Suprapubic skin (tissue), 4 donors: ENCODE measurements at places on chromosomes 4 and X. TPM values are rescaled to one million over a fixed set of nuclear protein-coding genes. Genes with fewer than 3 reads are reported as not detected.

SGCB gene
- 8.0 TPM for total RNA-seq

CABS1 gene
- total RNA-seq: not detected

PNMA5 gene
- total RNA-seq: not detected

RNF128 gene
- total RNA-seq: 13.5 TPM

NLGN4X gene
- total RNA-seq: 1.5 TPM

TMSB15C gene
- total RNA-seq: 0.25 TPM

GRCh38 chr4:169773889-169774288 lies 16.1 kb upstream of the HPF1 start:
- no peak for DNase-seq
- H3K27me3 ChIP-seq: peaks cover 21% of the 10 kb centered on the region
- no peak overlapping the region for H3K4me3 ChIP-seq
- no peaks in the 10 kb centered on the region for H3K36me3 ChIP-seq

DNA sequence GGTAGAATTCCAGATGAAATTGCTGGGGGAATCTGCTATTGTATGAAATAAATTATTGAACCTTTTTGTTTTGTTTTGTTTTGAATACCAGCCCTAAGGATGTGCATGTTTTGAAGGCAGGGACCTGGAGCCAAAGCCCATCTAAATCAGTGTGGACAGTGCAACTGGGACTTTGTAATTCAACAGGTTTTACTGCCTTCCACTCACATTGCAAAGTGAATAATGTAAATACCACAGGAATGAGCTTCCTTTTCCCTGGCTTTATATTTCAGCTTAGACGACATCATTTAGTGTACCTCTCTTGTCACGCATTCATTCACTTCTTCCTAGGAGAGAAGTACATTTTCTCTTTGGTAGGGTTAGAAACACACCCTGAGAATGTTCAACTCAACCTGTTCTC lies 795.0 kb downstream of the CENPC start:
- H3K36me3 ChIP-seq: no peaks in the 10 kb centered on the region
- no peak overlapping the region for H3K27ac ChIP-seq
- no peak overlapping the region for H3K4me3 ChIP-seq

GRCh38 chrX:153321381-153322124 lies at the start of gene PNMA6F:
Gene PNMA6F, minus strand, starts transcription at chrX:153321767. Its CDS starts 1,093 bp downstream, at chrX:153320674.
- no peak within 1 kb of the TSS for H3K27ac ChIP-seq
- no peaks in the 10 kb centered on the region for H3K36me3 ChIP-seq
- DNase-seq: no peak

DNA sequence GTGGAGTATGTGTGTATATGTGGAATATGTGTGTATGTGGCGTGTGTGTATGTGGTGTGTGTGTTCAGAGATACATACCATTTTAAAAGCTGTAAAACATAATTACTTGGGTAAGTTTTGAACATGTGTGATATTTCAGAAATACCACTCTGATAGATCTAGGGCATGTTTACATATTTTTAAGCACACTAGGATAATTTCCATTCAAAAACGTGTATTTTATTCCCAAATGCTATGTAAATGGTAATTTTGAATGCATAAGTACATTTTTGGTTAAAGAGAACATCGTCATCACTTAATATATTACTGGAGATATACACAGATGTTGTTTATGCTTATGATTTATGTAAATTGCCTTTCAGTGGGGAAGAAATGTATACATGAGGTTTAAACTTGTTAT lies 34.7 kb upstream of the SHISA3 start:
- H3K36me3 ChIP-seq: no peaks in the 10 kb centered on the region
- no peaks in the 10 kb centered on the region for H3K4me1 ChIP-seq
- H3K4me3 ChIP-seq: no peak overlapping the region
- no peak for DNase-seq
- no peaks in the 10 kb centered on the region for H3K27me3 ChIP-seq
- H3K27ac ChIP-seq: no peak overlapping the region

- no peaks in the 10 kb centered on the region for H3K36me3 ChIP-seq
- H3K4me1 ChIP-seq: peaks cover 8% of the 10 kb centered on the region
- no peak for DNase-seq
- H3K27ac ChIP-seq: no peak overlapping the region
- no peak overlapping the region for H3K4me3 ChIP-seq
These were observed 131.0 kb downstream of the DCLK2 start for GRCh38 chr4:150209140-150209829.

GRCh38 chr4:147969573-147970385 lies 237.9 kb downstream of the ARHGAP10 start:
- no peak overlapping the region for H3K4me3 ChIP-seq
- peaks cover 28% of the 10 kb centered on the region for H3K36me3 ChIP-seq
- H3K4me1 ChIP-seq: no peaks in the 10 kb centered on the region
- H3K27ac ChIP-seq: no peak overlapping the region

GRCh38 chr4:152316969-152317368 lies 218.9 kb downstream of the FBXW7 start:
- H3K4me3 ChIP-seq: no peak overlapping the region
- no peaks in the 10 kb centered on the region for H3K36me3 ChIP-seq
- no peak for DNase-seq
- H3K27ac ChIP-seq: no peak overlapping the region

- H3K27ac ChIP-seq: no peak overlapping the region
- H3K36me3 ChIP-seq: no peaks in the 10 kb centered on the region
- DNase-seq: no peak
- H3K27me3 ChIP-seq: no peaks in the 10 kb centered on the region
- no peak overlapping the region for H3K4me3 ChIP-seq
- H3K4me1 ChIP-seq: no peaks in the 10 kb centered on the region
These were observed 37.9 kb upstream of the PAPSS1 start for GRCh38 chr4:107757864-107758476.

DNA sequence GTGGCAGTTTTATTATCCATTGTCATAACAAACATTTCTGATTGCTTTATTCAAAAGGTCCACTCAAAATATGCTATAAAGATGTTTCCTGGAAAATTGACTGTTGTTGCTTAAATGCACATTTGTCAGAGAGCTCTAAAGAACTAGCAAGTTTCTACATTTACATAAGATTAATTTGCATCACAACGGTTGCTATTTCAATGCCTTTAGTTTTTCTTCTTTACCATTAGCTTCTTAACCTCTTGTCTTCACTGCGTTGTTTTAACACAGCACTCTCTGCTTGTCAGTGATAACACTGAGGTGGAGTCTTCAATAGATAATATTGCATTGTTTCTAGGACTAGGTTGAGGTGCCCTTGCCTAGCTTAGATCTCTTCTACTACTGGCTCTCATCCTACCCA lies 76.7 kb upstream of the GALNT7 start:
- DNase-seq: no peak
- no peaks in the 10 kb centered on the region for H3K4me1 ChIP-seq
- H3K36me3 ChIP-seq: no peaks in the 10 kb centered on the region
- H3K4me3 ChIP-seq: no peak overlapping the region
- no peaks in the 10 kb centered on the region for H3K27me3 ChIP-seq
- H3K27ac ChIP-seq: no peak overlapping the region

DNA sequence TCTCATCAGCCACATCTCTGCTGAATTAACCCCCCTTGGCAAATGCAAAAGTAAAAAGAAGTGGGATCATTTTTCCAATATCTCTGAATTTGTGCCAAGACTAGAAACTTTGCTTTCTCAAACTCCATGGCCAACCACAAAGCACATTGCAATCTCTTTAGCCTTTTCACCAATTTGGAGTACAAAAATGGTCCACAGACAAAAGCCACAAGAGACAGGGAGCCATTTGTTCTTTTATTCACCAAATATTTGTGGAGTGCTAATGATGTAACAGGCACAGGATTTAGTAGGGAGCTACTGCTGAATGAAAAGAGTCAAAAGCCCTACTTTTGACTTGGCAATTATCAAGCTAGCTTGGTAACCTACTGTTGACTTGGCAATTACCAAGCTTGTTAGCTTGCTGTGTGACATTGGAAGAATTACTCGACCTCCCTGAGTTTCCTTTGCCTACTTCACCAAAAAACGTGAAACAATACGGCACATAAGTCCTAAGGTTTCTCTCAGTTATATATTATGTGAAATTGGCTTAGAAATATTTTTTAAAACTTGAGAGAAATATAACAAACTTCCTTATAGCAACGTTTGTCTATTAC lies 97.1 kb upstream of the KLF3 start:
- H3K27me3 ChIP-seq: no peaks in the 10 kb centered on the region
- DNase-seq: no peak
- H3K4me1 ChIP-seq: peaks cover 42% of the 10 kb centered on the region
- no peaks in the 10 kb centered on the region for H3K36me3 ChIP-seq
